ENCODE measurements at places on chromosomes 13 and 19.
A peak's percentile ranks its signal among the peaks of the same experiment; 100 is the strongest.

DNA sequence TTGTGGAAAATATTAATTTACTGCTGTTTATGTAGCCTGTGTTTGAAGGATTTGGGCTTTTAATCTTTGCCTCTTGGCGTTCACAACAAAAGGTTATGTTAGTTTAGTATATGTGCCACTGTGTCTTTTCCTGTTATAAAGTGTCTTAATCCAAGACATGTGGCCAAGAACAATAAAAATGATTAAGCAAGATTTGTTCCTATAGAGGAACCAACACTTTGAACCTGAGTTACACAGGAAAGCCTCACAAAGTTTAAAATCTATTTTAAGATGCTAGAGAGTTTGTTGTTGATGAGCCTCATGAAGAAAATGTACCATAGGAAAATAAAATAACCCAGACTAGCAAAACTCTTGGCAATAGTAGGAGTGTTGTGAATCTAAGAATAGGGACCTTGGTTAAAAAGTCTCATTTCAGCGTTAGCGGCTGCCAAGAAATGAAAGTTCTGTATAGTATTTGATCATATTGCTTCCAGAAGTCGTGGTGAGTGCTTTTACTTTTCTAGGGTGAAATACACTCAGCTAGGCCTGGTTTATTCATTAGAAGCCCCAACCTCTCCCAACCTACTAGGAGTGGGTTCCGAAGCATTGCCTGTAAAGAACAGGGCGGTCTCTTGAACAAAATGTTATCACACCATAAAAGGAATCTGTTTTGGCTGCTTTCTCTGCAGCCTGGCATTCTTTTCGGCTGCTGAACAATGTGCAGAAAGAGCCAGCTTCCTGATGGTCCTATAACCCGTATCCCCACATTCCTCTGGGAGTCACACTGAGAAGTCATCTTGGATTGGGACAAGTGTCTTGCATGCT is 102.6 kb downstream of the LRCH1 start:
- no peak for DNase-seq

GRCh38 chr13:75931116-75931515 is 295.0 kb downstream of the LMO7 start:
- no peak for DNase-seq

DNA sequence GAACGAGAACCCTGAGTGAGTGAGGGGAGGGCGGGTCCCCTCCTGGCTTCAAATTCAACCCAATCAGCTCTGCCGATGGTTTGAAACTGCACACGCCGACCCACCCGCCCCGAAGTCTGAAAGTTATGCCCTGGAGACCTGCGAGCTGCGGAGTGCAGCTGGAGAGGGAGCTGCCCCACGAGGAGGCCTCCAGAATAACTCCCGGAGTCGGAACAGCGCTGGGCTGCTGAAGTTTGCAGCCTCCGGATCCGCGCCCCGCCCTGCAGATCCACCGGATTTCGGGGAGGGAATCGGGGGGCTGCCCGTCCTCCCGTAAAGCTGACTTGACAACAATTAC is 7.0 kb downstream of the POU4F1 start:
- DNase-seq = no peak

GRCh38 chr13:49296659-49297058 is 48.9 kb downstream of the CDADC1 start:
- no peak for DNase-seq

GRCh38 chr19:45443462-45444317 is 20.0 kb upstream of the ERCC1 start:
- peak; percentile 39 for DNase-seq

GRCh38 chr13:27168086-27168485 is 3.5 kb downstream of the USP12 start:
- DNase-seq = no peak

DNA sequence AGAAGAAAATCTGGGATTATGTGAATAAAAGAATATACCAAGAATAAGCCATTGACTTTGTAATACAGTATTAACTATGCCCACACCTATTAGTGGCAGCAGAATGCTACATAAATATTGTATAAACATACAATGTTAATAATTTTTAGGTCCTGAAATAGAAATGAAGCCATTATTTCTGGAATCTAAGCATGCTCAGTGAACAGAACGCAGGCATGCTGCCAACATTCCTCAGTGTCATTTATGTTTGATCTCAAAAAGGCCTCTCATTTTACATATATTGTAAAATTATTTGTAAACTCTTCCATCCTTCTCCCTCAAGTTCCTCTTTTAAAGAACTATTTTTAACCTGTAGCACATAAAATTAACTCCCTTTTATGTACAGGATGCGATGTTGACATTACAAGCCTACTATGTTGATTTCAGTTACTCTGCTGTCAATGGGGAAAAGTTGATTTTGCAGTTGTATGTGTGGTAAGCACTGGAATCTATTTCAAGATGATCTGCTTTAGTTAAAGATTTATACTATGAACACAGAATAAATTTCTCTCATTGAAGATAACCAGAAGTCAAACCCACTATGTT is 118.8 kb downstream of the VWA8 start:
- DNase-seq = no peak

DNA sequence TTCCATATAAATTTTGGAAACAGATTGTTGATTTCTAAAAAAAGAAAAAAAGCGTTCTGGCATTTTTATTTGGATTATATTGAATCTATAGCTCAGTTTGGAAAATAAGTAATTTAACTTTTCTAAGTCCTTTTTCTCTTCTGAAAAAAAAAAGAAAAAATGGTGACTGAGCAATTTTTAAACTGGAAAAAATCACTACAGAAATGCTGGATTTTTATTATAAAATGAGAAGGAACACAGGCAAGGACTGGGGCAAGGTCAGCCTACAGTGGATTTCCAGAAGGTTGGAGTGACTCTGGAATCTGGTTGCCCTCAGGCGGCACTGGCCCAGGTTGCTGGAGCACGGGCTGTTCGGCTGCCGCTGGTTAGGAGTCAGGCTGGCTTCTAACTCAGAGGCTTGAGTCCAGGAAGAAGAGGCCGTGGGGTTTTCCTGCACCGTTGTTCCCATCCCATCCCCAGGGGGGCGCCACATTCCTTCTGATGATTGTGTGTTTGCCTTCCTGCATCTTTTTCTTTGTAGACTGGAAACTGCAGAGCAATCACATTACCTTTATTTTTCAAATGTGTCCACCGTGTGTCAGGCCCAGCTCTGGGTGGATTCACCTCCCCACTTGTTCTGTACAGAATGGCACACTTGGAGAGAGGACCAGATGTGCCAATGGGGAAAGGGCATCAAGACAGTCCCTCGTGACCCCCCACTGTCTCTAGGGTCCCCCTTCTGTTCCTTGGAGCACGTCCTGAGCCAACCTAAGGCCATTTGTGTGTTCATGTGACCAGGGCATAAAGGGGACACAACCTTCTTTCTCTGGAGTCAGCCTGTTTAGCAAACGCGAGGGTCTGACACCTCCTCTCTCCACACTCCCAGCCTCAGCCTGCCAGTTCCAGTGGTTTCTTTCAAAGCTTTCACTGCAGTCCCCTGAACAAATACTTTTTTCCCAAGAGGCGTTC is 44.5 kb upstream of the GTF3A start:
- peak; percentile 15 for DNase-seq

- no peak for DNase-seq
Observed at GRCh38 chr13:97659602-97660001, 225.6 kb downstream of the RAP2A start.

DNA sequence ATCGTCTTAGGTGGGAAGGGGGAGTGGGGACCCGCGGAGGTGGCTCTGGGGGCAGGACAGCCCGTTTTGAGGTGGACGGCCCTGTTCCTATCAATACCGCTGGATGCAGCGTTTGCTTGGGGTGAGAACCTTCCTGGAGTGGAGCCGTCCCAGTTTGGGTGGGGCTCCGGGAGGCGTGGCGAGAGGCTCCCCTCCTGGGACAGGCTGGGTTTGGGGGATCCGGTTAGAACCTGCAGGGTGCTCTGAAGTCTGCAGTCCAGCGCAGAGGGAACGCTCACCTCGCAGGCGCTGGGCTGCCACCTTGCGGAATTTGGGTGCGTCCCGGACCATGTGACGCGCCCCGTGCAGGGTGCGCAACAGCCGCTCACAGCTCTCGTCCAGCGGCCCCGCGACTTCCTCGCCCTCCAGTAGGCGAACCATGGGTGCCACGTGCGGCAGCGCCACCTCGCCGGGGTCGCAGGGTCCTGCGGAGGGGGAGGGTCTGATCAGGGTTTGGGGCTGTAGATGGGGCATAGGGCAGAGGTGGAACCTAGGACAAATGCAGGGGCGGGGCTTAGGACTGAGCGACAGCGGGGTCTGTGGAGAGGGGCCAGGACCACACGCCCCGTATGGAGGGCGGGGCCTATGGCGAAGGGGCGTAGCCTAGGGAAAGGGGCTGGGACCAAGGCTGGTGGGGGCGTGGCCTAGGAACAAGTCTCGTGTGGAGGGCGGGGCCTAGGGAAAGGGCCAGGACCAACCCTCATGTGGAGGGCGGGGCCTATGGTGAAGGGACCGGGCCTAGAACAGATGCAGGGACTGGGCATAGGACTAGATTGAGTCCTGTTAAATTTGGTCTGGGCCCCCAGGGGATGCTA is 13.8 kb downstream of the SH2D3A start:
- peak; percentile 55 for DNase-seq

Data from activated T-helper 1 cell treated with Interleukin-2 at 50 U/mL for 16 hours (primary cell).